ENCODE measurements at places on chromosomes 16 and 17.

DNA sequence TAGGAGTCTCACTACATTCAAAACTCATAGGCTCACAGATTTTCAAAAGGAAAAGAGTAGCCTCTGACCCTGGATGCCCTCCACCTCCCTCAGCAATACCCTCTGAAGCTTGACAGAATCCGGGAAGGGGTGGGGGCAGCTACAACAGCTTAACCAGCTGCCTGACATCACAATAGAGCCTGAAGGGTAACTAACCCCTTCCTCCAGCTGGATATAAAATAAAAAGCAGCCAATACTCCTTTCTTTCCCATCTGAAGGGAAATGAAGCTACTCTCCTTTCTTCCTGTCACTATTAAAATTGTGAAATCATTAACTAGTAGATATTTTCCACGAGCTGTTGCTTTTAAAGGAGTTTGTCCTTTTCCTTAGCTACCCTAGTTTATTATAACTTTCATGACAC is 24.0 kb downstream of the USP31 start:
- DNase-seq: no peak

DNA sequence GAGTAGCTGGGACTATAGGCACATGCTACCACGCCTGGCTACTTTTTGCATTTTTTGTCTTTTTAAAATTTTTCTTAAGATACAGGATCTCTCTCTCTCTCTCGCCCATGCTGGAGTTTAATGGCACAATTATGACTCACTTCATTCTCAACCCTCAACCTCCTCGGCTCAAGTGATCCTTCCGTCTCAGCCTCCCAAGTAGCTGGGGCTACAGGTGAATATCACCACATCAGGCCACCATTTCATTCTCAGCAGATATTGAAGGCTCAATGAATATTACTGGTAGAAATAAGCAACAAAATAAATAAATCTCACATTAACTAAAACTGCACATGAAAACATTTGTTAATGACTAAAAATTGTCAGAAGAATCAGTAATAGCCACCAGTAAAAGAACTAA is 41.7 kb downstream of the BRIP1 start:
- no peak for DNase-seq

DNA sequence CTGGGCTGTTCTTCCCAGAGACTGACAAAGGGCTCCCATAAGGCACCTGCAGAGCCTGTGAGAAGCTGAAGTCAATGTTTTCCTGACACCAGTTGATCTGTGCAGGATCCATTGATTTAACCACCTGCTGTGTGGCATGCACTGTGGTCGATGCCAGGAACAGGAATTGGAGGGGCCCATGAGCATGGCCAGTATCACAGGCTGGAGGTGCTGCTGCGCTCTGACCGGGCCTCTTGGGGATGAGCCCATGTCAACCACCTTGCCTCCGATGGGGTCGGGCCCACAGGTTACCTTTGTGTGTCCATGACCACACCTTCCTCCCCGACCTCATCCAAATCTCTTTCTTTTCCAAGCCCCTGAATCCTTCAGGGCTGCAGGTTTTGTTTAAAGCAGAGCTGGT is 18.2 kb upstream of the STH start:
- DNase-seq: no peak

GRCh38 chr16:55933038-55933437 is 57.9 kb upstream of the CES5A start:
- no peak for DNase-seq

DNA sequence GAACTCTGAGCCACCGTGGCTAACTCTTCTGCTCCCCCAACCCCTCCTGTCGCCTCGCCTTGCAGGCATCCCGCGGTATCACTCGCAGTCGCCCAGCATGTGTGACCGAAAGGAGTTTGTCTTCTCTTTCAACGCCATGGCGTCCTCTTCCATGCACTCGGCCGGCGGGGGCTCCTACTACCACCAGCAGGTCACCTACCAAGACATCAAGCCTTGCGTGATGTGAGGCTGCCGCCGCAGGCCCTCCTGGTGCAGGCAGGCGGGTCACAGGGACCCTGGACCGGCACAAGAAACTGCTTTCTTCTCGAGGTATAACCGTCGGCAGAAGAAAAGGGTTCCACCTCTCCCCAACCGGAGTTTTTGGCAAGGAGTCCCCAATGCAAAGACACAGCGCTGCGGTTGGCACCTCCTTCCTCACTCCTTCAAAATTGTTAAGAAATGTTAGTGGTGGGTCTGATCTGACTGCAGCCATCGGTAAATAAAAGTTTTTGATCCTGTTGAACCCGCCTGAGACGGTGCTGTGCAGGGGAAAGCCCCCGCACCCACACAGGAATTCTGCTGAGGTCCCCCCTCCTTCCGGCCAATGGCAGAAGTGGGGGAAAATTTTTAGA is 2.6 kb downstream of the FOXF1 start:
- no peak for DNase-seq

GRCh38 chr16:72937916-72938794 is 109.8 kb downstream of the ZFHX3 start:
- DNase-seq: peak; percentile 33

DNA sequence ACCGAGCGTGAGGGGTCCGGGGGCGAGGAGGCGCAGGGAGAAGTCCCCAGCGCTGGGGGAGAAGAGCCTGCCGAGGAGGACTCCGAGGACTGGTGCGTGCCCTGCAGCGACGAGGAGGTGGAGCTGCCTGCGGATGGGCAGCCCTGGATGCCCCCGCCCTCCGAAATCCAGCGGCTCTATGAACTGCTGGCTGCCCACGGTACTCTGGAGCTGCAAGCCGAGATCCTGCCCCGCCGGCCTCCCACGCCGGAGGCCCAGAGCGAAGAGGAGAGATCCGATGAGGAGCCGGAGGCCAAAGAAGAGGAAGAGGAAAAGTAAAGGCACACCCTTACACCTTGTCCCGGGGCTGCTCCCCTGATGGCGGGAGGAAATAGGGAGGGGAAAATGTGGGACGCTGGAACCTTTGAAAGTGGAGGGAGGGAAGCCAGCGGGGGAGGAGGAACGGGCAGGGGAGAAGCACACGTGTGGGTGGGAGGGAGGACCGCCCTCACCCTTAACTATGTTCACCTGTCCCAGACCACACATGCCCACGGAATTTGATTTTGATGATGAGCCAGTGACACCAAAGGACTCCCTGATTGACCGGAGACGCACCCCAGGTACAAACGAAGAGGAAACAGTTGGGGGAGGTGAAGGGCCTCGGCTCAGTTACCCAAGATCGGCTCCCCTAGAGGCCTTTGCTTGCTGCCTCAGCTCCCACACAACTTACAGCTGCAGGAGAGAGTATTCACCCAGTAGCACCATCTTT is 916 bp downstream of the PAGR1 start:
- peak; percentile 79 for DNase-seq

DNA sequence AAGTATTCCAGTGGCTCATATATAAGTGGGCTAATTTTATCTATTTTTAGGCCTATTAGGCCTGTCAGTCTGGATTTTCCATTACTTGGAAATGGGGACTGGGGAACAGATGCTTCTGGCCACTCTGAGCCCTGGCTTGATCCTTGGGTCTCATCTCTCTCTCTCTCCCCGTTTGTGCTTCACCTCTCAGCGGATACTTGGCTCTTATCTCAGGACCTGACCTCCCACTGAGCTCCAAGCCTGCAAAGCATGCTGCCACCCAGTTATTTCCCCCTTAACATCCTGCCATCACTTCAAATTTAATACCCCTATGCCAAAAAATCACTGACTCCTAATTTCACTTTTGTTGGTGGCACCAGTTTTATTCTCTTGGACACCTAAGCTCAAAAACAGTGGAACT is 4.2 kb downstream of the ZNF843 start:
- DNase-seq: no peak

DNA sequence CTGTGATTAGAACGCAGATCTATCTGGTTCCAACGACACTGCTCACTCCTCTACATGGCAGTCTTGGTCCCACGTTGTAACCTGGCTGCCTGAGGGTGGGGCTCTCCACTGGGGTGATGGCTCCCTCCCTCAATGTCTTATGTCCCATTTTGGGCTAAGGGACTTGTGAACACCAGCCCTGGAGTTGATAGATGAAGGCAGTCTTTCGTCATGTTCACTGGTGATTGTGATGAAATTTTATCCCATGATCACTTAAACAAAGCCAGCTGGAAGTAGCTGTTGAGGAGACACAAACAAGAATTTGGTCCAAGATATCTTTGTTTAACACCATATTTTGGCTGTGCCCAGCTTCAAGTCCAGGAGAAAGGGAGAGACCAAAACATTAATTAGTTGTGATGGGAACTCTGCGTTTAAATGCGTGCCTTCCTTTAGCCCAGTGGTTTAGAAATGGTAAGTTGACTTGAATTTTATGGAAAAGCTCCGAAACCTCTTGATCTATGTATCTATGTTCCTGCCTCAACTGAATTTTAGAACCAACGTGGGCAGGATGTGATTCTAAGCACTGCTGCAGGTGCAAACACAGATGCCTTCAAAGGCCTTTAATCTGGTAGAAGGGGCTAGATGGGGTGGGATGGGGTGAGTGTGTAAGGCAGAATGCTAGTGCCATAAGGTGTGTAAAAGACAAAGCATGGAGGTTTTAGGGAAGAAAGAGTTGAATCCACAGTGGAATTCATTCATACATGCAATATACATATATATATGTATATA is 186.8 kb upstream of the IRX3 start:
- no peak for DNase-seq

DNA sequence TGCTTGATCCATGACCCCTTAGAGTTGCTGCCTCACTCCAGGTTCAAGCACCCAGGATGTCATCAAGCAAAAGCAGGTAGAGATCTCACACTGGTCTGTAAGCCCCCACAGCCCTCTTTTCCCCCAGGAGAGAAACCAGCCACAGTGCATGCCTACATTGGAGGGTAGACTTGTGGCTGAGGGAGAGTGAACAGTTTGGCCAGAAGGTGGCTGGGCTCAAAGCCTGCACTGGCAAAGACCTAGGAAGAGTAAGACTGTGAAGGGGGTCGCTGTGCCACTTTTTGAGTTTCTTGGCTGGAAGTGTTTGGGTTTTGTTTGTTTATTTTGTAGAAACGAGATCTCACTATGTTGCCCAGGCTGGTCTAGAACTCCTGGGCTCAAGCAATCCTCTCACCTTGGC is 28.5 kb downstream of the HOXB1 start:
- DNase-seq: no peak

DNA sequence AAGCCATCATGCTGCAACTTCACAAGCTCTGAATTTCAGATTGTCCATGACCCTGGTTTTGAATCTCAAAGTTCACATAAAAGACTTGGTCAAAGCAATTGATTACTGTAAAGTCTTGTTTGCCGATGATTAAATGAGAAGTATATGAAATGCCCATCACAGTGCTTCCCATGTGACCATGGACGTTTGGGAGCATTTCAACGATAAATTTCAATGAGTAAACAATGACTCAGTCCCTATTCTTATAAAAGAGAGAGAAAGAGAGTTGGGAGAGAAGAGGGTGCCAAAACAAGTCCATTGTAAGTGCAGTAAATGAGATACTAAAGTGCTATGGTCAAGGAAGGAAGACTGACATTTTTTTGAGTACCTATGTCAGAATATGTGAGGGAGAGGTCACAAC is 276.9 kb downstream of the SOX9 start:
- DNase-seq: no peak

DNA sequence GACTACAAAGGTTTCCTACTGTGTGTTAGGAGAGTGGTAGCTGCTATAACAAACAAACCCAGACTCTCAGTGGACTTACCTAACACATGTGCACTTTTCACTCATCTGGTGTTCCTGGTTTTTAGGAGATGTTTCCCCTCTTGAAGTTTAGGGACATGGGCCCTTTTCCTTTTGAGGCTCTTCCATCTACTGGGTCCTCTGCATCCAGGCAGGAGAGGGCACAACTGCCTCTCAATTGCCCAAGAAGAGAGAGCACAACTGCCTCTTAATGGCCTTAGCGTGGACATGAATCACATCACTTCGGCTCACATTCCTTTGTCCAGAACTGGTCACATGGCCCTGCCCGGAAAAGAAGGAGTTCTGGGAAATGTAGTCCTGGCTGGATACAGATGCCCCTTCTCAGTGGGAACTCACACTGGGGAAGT is 9.8 kb upstream of the TNRC6C start:
- no peak for DNase-seq

DNA sequence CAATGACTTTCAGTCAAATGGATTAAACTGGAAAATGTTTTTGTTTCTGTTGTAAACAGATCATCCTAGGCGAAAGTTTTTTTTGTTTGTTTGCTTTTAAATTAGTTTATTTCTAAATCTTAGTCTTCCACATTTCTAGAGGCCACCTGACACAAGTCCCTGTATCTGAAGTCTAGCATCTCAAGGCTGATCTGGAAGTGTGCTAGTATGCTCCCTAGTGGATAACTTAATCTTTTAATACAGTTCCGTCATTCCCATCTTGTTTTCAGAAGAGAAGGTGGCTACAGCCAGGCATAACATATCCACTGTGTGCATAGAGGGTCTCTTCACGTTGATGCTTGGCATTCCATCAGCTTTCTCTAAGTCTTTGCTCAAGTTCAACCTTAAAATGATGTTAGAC is 7.6 kb downstream of the IFT20 start:
- DNase-seq: no peak

- peak; percentile 40 for DNase-seq
These were observed 83.3 kb downstream of the TBC1D16 start for GRCh38 chr17:79952265-79952877.

- DNase-seq: no peak
These were observed at the start of gene CDH16 for GRCh38 chr16:66918803-66919568. TSS of gene CDH16 (minus strand) at chr16:66918885. CDS start at chr16:66918065, 820 bp downstream.

- no peak for DNase-seq
These were observed 77.4 kb upstream of the SMIM36 start for GRCh38 chr17:55588446-55589242.

- DNase-seq: no peak
These were observed 1.2 kb downstream of the CYBC1 start for GRCh38 chr17:82449131-82449882.
